Stimulated activated CD4-positive, alpha-beta T cell treated with anti-CD3 and anti-CD28 coated beads, TNF-alpha, amount 100 ng/mL, for 1 hour (primary cell): ENCODE measurements at places on chromosomes 11 and 22.

DNA sequence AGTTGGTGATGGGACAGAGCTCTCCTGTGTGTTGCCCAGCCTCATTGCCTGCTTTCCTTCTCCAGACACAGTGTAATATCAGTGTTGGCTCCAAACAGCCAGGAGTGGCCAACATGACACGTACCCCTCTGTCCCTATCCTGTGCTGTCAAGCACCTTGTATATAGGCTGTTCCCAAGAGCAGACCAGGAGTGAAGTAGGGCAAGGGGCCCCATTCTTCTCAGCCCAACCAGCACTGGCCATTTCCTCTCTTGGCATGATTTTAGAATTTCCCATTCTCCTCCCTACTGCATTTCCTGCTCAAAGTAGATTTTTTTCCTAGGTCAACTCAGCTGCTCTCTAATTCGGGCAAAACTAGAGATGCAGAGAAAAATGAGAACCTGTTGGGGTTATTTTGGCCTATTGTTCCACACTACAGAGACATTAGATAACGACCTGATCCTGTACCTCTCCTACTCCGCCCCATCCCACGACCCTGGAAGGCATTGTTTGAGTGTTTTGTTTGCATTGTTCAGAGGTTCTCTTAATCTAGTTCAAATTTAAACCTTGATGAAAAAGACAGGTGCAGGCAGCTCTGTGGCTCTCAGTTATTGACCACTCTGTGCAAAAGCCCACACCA, 95.6 kb downstream of the RASSF10 start:
- no peak for DNase-seq

DNA sequence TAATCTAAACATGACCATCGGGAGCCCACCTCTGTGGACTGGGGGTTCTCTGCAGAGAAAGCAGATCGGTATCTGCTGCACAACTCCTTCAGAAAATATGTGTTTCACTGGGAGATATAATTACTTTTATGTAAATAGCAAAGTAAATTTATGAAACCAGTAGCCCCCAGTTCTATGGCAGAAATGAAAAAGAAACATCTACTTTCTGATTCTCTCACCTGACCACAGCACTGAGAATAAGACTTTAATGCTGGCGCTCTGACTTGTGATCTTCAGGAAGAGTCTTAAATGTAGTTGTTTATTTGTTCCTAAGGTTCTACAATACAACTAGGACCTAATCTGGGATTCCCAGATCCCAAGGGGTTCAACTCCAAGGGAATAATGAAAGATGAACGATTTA, 518.0 kb downstream of the DLG2 start:
- no peak for DNase-seq

GRCh38 chr11:125662689-125663088, 18.0 kb downstream of the ACRV1 start:
- no peak for DNase-seq

GRCh38 chr11:65497141-65498041, 1.5 kb upstream of the MALAT1 start:
- DNase-seq: peak; percentile 98

- no peak for DNase-seq
Observed at GRCh38 chr11:57424137-57424791, 2.7 kb downstream of the SLC43A3 start.

DNA sequence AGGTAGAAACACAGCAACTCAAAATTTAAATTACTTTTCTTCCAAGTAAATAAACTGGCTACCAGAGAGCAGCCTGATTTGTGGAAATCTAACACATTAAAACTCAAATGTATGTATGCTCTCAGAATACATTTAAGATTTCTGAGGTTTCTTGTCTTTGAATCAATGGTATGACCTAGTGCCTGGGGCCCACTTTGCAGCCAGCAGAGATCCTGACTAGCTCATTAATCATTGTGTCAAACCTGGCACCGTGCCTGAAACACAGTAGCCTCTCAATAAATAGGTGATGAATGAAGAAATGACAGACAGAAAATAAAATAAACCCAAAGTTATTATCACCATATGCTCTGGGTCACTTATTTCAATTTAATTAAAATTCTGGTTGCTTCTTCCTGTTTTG, 176.2 kb upstream of the FAT3 start:
- DNase-seq: no peak
